MCF 10A (cell line): ENCODE measurements at places on chromosomes 6 and 20. TPM values are rescaled to one million over a fixed set of nuclear protein-coding genes. Genes with fewer than 3 reads are reported as not detected.

The C6orf52 gene
- 5.0 and 6.5 TPM in 2 replicates for total RNA-seq

The MLN gene
- not detected in 2 replicates for total RNA-seq

The TGM2 gene
- total RNA-seq, result 0.76 and 1.5 TPM in 2 replicates

The LAMA2 gene
- total RNA-seq, result 2.2 and 3.9 TPM in 2 replicates

The MMP24 gene
- 0.10 TPM in 1 of 2 replicates, not detected in the other for total RNA-seq

- DNase-seq, result no peak
Observed at GRCh38 chr20:2751878-2752566, 48.4 kb downstream of the CPXM1 start.

- DNase-seq, result peak; percentile 53
Observed at GRCh38 chr6:143323729-143324470, 126.6 kb downstream of the ADAT2 start.

DNA sequence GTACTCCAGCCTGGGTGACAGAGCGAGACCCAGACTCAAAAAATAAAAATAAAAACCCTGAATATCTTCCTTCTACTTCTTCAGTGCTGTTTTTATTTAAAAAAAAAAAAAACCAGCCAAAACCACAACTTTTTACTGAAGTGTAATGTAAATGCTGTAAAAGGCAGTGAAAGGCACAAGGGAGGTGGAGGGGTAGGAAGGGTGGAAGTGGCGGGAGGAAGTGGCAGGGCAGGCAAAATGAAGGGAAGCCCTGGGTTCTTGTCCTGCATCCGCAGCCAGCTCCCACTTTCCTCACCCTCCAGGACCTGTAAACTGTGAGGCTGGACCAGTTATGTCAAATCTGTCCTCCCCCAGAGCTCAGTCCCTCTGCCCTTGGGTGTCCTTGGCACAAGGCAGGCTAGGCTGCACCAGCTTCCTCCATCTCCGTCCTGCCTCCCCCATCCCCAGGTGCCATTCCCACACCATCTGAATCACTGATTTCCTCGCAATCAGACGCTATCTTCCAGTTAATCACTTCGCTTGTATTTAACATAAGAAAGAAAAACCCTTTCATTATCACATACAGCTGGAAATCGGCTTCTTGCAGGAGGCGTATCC, 13.7 kb upstream of the PANK2 start:
- DNase-seq, result no peak

DNA sequence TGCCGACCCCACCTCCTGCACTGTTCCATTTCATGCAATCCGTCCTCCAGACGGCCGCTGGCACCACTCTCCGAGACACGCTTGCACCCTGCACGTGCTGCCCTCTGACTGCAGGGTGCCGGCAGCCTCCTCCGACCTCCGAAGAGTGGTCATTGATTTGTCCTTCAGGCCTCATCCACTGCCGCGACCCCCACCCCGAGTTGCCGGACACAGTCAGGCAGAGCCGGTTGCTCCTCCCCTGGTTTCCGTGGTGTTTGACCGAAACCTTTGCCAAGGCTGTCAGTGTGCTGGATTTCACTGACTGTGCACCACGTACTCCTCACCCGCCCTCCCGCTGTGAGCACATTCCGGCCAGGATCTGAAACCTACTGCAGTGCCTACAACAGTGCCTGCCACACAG, 156.4 kb upstream of the PDE10A start:
- DNase-seq, result no peak
